ENCODE measurements at places on chromosomes 12 and 14.

DNA sequence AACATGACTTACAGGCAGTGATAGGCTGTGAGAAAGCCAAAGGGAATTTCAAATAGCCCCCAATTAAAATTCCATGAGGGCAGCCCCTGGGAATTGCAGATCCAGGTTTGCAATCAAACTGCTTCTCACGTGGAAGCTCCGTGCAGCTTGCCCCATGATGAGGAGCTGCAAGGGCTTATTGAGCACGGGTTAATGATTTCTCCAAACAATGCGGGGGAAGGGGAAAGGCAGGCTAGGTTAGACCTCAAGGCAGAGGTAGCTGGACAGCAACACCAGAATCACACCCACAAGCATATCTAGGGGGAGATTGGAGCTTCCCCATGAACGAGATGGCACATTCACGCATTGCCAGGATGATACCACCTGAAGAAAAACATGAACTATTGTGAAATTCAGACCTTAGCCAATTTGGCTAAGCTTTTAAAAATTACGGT is 5.0 kb upstream of the DUSP6 start:
- no peak for DNase-seq

DNA sequence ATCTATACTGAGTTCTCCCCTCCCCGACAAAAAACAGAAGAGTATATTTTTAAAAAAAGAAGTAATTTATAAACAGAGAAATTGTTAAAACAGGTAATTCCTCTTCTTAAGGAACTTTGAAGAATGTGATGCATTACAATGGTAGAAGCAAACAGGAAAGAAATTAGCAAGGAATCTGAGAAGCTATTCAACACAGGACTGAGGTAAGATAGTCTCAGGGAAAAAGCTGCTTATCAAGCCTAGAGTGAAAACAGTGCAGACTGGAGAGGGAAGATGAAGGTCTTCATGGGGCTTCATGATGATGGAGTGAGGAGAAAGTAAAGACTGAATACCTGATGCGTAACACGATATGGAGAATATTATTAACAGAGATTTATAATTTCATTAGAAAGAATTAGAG is 880.0 kb downstream of the SLC16A7 start:
- DNase-seq, result no peak

DNA sequence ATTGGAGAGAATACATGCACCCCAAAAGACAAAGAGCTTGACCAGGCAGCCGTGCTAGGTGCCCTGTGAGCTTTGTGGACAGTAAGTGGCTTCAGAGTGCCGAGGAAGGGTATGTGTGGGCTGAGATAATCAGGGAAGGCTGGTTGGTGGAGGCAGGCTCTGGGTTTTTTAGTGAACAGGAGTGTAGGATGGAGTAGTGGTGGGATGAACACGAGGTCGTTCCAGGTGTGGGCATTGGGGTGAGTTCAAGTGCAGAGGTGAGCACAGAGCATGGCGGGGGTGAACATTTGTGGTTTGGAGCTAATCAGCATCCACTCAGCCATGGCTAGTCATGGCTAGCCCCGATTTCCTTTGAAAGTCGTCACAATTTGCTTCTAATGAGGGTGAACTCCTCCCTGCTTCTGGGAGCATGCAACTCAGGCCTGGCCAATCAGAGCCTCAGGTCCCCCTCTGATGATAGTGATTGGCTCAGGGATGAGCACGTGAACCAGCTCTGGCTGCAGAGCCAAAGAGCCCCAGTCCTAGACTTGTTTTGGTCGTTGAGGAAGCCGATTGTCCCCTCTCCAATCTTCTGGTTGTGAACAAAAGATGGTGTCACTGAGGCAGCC is 40.7 kb upstream of the TCL1B start:
- no peak for DNase-seq

- DNase-seq, result no peak
Observed at GRCh38 chr12:119072440-119072839, 91.1 kb downstream of the SRRM4 start.

- DNase-seq, result no peak
Observed at GRCh38 chr14:95307402-95308041, 12.2 kb downstream of the CLMN start.

- no peak for DNase-seq
Observed at GRCh38 chr14:61042220-61042619, 61.2 kb downstream of the SLC38A6 start.

DNA sequence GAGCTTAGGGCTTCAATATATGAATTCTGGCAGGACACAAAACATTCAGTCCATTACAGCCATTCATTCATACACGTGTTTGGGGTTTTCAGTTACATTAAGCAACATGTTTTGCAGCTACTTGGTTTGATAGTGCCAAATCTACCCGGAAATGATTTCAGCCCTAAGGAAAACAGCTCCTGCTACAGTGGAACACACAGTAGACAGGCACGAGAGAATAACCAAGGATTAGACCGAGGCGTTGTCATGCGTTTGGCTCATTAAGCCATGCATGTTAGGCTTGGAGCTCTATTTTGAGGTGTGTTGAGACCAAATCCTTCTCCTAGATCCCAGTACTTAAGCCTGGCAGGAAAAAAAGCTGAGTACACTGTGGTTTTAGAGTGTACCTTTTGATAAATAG is 177.4 kb downstream of the PRKCH start:
- peak; percentile 33 for DNase-seq

DNA sequence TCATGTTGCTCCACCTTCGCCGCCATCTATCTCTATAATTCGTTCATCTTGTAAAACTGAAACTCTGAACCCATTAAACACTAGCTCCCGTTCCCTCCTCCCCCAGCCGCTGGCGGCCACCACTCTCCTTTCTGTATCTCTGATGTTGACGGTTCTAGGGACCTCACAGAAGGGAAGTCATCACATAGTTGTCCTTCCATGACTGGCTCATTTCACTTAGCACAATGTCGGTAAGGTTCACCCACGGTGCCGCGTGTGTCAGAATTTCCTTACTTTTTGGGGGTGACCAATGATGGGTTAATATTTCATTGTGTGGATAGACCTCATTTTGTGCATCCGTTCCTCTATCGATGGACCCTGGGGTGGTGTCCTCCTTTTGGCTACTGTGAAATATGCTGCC is 2.0 kb upstream of the CACNA2D4 start:
- DNase-seq, result no peak

GRCh38 chr12:132188916-132189325 is 44.7 kb downstream of the NOC4L start:
- no peak for DNase-seq

DNA sequence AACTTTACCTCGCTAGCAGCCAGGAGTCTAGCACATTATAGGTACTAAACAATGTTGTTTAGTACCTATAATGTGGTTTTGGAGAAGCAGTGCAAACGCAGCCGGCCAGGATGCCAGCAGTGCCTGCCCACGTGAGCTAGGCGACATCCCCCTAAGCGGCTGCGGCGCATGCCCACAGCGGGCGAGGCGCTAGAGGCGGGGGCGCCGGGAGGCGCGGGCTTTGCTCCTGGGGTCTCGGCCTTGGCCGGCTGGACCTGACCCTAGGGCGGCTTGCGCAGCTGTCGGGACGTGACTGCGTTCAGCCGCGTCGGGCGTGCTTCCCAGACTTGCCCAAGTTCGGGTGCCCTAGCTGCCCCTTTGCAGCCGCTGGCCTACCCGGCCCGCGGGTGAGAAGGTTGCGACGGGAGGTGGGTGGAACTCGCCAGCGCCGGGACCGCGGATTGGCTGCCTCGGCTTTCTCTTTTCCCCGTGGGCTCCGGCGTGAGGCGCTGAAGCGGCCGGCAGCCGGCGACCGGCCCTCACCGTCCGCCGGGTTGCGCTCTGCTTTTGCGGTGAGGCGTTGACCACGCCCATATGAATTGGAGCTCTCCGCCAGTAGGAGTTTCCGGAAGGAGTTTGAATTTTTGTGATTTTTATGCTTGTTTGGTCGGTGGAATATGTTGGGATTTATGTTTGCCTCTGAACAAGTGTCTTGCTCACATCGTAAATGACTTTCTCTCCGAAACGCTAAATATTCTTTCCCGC is at the start of gene TMEM19:
TSS of gene TMEM19 (plus strand) at position 169 of the 744 bp plus-strand sequence. CDS start 599 bp downstream, outside the sequence.
- DNase-seq, result peak; percentile 92

- DNase-seq, result no peak
Observed at GRCh38 chr14:60183741-60184140, 18.5 kb upstream of the DHRS7 start.

Measured in fibroblast of skin of back (primary cell).